ENCODE measurements at places on chromosomes 7 and 10.

GRCh38 chr10:36278176-36278575 lies 636.1 kb upstream of the FZD8 start:
- DNase-seq, result no peak

DNA sequence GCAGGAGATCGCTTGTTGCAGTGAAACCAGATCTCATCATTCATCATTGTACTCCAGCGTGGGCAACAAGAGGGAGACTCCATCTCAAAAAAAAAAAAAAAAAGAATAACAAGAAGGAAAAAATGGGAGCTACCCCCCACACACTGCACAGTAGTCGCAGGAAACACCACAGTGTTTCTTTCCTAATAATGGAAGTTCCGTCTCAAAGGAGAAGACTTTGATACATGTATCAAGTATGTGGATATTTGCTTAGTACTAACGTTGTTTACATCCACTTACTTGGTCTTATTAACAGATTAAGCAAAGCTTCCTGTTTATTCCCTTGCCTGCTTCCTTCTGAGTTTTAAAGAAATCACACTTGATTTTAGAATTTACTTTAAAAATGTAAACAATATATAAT lies 22.2 kb downstream of the YAE1 start:
- DNase-seq, result no peak

DNA sequence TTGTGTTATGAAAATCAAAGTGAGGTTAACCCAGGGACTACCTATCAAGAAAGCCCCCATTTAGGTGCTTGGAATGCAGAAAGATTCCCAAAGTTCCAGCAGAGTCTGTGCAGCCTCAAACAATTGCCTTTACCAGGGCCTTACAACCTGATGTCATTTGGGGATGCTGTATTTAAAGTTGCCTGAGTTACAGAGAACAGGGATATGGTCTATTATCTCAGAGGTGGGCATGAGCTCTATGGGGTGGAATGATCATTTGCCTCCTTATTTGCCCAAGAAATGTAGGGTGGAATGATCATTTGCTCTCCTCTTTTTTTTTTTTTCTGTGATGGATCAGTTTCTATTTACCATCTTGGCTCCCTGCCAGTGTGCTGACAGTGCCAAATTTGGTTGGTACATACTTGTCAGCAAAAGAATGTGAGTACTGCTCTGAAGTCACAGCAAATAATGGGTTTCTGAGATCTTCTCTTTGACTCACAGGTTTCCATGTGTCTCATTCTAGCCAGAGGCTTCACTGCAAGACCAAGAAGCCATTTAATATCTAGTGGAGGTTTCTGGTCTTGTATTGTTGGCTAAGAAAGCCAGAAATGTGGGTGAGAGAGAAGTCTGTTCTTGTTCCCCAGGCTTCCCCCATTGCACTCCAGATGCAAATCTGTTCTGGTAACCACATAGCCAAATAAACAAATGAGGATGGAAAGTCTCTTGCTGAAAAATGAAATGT lies 45.5 kb upstream of the ZNRF2 start:
- DNase-seq, result no peak

- no peak for DNase-seq
Observed at GRCh38 chr7:2566890-2567678, 8.3 kb downstream of the IQCE start.

- no peak for DNase-seq
Observed at GRCh38 chr10:14930610-14931009, 23.3 kb downstream of the DCLRE1C start.

DNA sequence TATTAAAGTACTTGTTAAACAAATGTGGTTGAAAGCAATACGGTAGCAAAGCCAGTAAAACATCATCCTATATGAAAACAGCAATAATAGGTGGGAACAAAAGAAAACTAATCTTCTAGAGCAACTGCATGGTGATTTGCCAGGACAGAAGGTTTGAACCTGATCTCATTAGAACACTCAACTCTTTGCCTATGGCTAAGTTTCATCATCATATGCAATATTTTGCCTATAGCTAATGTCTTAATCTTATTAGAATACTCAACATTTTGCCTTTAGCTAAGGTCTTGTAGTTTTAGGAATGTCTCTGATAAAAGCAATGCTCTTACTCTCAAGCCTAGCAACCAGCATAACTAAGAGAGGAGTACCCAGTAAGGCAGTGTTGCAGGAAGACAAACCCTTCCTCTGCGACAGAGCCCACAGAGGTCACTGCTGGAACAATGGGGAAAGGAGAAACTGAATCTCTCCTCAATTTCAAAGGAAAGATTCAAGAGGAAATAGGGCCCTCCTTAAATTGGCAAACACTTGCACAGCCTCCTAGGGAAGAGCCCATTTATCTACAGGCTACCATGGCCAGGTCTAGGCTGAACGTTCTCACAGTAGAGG lies 38.3 kb downstream of the CADPS2 start:
- no peak for DNase-seq

DNA sequence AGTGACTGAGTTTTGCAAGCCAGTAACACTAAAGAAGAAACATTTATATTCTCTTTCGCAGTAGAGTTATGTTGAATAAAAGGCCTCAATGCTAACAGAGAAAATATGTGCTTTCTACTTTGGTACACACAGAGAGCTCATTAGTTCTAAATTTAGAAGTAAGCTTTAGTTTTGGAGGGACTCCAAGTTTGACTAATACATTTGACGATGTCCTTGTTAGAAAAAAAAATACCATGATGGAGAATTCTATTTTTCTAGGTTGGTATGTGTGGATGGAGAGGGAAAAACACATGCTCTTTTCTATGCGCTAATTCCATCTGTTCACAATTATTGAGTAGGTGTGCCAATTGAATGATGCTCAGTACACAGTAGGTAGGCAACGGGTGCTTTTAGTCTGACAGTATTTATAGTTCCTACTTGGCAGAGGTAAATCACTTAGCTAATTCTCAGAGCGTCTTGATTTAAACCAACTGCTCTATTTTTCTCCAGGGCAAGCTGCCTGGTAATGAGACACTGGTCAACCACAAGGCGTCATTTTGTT lies 327.2 kb upstream of the AKR1E2 start:
- no peak for DNase-seq

DNA sequence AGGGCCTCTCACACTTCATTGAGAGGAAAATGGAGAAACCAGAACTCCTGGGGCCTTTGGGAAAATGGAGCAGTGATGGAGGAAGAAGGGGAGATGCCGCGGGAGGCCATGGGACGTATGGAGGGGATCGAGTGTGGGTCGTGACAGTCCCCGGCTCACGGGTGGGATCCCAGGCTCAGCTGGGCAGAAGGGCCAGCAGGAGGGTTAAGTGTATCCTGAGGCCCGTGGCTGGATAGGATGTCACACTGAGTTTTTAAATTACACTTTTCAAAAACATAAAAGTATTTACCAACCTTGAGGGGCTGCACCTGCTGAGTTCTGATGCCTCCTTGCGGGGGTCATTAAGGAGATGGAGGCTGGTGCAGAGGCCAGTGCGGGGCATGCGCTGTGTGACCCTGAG lies 28.0 kb upstream of the PSMG3 start:
- no peak for DNase-seq

DNA sequence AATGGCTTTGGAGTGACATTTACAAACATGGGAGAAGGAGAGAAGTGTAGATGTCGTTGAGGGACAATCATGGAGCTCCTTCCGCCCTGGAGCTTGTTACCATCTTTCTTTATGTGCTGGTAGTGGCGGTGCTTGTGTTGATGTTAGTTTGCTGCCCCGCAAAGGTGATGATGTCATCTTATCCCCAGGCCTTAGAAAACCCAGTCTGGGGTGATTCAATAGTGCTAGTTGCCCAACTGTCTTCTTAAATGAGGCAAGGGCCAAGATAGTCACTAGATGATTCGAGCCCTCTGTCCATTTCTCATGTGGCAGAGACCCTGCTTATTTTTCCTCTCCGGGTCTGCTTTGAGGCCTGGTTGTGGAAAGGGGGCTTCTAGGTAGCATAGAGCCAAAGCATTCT lies 277.4 kb downstream of the CCSER2 start:
- DNase-seq, result no peak

All from stimulated activated CD4-positive, alpha-beta T cell treated with anti-CD3 and anti-CD28 coated beads, TNF-alpha, amount 100 ng/mL, for 4 hours (primary cell).